ENCODE measurements at places on chromosomes 4 and X. TPM values are rescaled to one million over a fixed set of nuclear protein-coding genes. Genes with fewer than 3 reads are reported as not detected.

Gene FTSJ1
- polyA plus RNA-seq = 37.6 TPM

GRCh38 chrX:118644378-118644777 lies 83.0 kb upstream of the IL13RA1 start:
- DNase-seq = no peak

DNA sequence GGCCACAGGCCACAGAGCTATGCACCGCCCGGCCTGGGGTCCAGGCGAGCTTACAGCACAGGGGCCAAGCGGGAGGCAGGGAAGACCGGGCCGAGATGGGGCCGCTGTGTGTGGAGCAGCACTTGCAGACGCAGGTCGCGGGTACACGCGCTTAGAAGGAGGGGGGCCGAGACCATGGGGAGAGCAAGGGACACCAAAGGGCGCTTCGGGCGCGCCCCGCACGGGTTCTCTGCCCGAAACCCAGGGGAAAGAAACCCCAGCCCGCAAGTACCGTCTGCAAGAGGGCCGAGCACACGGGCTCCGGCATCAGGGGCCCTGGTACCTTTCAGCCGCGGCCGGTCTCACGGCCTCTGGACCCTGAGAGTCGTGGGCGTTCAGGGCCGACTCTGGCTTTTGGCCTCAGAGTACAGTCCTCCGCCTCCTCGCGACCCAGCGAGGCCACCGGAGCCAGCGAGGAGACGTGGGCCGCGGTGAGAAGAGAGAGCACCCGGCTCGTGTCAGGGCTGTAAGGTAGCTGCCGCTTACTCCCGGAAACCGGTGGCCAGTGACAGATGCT lies 342 bp downstream of the EOLA2 start:
- DNase-seq = peak; percentile 51

- no peak for DNase-seq
Measured at GRCh38 chr4:38889143-38889542, 21.5 kb downstream of the FAM114A1 start.

GRCh38 chr4:153497988-153498967 lies 32.1 kb downstream of the TMEM131L start:
- peak; percentile 82 for DNase-seq

- no peak for DNase-seq
Measured at GRCh38 chr4:39032218-39033085, at the start of gene TMEM156. Gene TMEM156, minus strand, starts transcription at chr4:39032409. Its CDS starts 96 bp downstream, at chr4:39032313.

DNA sequence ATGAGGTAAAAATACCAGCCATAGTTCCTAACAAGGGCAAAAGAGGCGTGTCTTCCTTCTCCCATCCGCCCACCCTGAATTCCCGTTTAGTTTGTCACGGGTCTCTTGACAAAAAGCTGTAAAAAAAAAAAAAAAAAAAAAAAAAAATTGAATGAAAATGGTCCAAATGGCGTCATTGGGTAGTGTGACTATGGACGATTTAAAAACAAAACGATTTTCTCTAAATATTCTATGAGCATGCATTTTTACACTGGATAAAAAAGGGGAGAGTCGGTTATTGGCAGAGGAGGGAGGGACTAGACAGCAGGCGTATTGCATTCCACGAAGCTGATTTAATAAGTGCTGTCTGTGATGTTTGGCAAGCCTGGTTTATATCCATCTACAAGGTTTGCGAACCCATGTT lies at the start of gene FAM133A:
FAM133A (plus strand) TSS at position 338 of the 403 bp plus-strand sequence. CDS start 35,214 bp downstream, outside the sequence.
- peak; percentile 12 for DNase-seq

DNA sequence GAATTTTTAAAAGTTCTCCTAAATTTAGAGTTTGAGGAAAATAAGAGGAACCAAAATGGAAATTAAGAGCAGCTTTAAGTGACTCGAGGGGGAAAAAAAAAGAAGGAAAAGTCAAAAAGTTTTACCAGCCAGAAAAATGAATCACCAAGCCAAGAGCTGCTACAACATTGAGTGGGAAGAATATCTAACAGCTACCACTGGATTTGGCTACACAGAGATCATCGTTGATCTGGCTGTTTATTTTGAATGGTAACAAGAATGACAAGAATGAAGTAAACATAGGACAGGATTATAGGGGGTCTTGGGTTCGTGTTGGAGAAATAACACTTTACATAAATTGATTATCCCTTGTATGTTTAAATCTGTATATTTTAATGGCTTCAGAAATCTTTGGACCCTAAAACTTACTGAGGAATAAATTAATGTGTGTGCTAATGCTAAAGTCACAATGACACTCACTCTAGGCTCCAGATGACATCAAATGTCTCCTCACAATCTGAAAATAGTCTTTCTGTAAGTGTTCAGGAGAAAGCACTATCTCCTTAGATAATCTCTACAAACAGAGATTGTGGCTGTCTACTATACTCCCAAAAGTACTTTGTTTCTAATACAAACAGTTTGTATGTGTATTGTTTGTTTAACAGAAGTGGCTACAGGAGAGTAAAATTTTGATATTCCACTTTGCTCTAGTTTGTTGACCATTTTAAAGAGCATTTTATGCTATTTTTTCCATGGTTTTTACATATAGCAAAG lies 3.1 kb upstream of the CSN3 start:
- peak; percentile 19 for DNase-seq

Gene NIPAL1
- polyA plus RNA-seq = 2.9 TPM

Gene TAF7L
- polyA plus RNA-seq = 0.46 TPM

- DNase-seq = no peak
Measured at GRCh38 chrX:46251755-46252154, 293.5 kb downstream of the ZNF674 start.

GRCh38 chrX:119775517-119776238 lies 15.8 kb downstream of the RPL39 start:
- DNase-seq = no peak

Gene MAPK10
- 31.9 TPM for polyA plus RNA-seq

Gene HTT-AS
- not detected for polyA plus RNA-seq

Gene FGF13
- 9.4 TPM for polyA plus RNA-seq

- DNase-seq = no peak
Measured at GRCh38 chr4:105741548-105741947, 33.0 kb downstream of the GSTCD start.

Gene ART3
- polyA plus RNA-seq = 0.27 TPM

Measured in left lung (tissue), 14 donors.